ENCODE measurements at places on chromosomes 2 and 18. TPM values are rescaled to one million over a fixed set of nuclear protein-coding genes. Genes with fewer than 3 reads are reported as not detected.

Gene TMEM247
- not detected for total RNA-seq

Gene VWA3B
- total RNA-seq: 1.0 TPM

Gene BOK
- 61.6 TPM for total RNA-seq

DNA sequence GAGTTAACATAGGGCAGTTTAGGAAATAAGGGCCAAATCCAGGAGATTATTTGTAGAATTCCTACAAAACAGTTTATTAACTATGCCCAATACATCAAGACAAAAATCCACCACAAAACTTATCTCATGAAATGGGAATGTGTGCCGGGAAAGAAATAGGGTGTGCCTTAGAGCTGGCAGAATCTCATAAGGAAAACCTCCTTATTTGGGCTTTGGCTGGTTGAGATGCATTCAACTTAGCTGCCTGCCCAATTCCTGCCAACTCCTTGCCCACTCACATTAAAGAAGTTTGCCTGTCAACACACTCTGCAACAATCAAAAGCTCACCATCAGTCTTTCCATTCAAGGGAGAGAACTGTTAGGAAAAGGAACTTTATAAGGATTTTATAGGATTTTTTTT lies 500.6 kb downstream of the SATB2 start:
- DNase-seq: no peak

Data from H7 (cell line).